ENCODE measurements at places on chromosomes 1 and 21.

- peak; percentile 87 for DNase-seq
Measured at GRCh38 chr1:167533851-167534300, 15.5 kb upstream of the CD247 start.

DNA sequence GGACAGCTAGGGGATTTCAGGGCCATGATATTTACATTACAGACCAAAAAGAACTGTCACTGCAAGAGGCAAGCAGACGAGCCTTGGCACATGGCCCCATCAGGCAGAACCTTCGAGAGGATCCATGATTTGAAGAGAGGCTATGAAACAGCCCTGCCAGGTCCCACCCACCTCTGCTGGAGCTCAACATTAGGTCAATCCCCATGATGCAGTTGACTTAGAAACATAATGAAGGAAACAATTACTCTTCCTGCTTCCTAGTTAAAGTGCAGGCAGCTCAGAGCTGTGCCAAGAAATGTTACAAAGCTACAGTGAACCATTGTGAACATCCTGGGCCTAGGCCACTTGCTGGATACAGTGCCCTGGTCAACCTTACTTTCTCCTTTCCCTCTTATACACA is 41.7 kb upstream of the PTCH2 start:
- DNase-seq = no peak

DNA sequence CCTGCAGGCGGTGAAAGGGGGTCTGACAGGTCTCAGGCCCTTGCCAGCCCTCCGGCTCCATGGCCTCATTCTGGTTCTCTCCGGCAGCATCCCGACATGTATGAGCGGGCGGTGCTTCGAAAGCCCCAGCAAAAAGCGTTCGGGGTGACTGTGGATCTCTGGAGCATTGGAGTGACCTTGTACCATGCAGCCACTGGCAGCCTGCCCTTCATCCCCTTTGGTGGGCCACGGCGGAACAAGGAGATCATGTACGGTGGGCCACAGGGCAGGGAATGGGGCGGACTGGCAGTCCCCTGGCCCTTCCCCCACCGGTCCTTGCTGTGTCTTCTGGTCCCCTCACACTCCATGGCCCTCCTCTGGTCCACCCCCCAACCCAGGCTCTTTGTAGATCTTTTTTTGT is 6.3 kb downstream of the IKBKE start:
- DNase-seq = no peak

GRCh38 chr21:45899317-45900033 is 82.1 kb upstream of the COL6A1 start:
- no peak for DNase-seq

DNA sequence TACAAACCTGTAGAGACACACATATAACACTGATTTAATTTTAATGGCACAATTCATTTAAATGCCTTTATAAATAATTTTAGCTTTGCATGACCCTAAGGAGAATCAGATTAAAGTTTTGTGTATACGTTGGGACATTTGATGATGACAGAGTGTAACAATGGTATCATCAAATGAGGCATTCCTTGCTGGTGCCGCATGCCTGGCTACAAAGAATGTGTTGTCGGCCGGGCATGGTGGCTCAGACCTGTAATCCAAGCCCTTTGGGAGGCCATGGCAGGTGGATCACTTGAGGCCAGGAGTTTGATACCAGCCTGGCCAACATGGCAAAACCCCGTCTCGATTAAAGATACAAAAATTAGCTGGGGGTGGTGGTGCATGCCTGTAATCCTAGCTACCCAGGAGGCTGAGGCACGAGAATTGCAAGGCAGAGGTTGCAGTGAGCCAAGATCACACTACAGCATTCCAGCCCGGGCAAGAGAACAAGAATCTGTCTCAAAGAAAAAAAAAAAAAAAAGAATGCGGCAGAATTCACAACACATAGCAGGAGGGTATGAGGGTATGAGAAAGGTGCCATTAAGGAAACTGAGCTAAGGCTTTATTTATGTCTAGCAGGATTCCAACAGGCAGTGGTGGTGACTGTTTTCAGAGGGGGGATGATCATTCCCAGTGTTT is 58.9 kb downstream of the PTPN14 start:
- no peak for DNase-seq

GRCh38 chr1:37175666-37176215 is 141.4 kb upstream of the GRIK3 start:
- DNase-seq = no peak

Measured in ecto neural progenitor cell (in vitro differentiated cells).